ENCODE measurements at places on chromosomes 1 and 21. TPM values are rescaled to one million over a fixed set of nuclear protein-coding genes. Genes with fewer than 3 reads are reported as not detected.

- DNase-seq: no peak
Measured at GRCh38 chr21:32393677-32394001, 827 bp upstream of the URB1 start.

Gene CFAP74
- 25.5 TPM for total RNA-seq

GRCh38 chr1:170274131-170274501 lies 128.4 kb downstream of the NTMT2 start:
- no peak for DNase-seq

- peak; percentile 61 for DNase-seq
Measured at GRCh38 chr1:212700892-212701819, 1.5 kb upstream of the BATF3 start.

- DNase-seq: no peak
Measured at GRCh38 chr1:40029608-40030007, 10.9 kb upstream of the CAP1 start.

- no peak for DNase-seq
Measured at GRCh38 chr1:181097242-181097641, 8.7 kb downstream of the IER5 start.

Gene GBP5
- 8.6 TPM for total RNA-seq

Gene PYHIN1
- total RNA-seq: 1.2 TPM

Gene TMEM240
- total RNA-seq: 3.6 TPM

GRCh38 chr1:151611288-151611790 lies 511 bp upstream of the SNX27 start:
- DNase-seq: peak; percentile 30

Gene C2CD2
- 17.4 TPM for total RNA-seq

GRCh38 chr1:36771660-36772284 lies 262.5 kb downstream of the GRIK3 start:
- DNase-seq: no peak

DNA sequence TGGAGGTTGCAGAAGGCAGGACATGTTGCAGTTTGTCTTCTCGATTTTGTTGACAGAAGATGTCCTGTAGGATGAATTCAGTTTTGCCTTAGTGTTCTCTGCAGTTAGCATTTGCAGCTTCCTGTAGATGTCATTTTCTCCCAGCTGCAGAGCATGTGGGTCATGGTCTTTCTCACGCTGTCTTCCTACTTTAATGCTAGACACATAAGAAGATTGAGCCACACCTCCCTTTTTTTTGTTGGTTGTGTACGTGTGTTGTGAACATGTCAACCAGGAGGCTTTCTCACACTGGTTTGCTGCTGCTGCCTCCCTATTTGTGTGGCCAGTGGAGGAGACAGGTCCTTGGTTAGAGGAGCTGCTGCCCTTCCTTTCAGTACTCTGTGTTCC lies 110.7 kb downstream of the VPS13D start:
- DNase-seq: no peak

Gene AVPR1B
- total RNA-seq: not detected

DNA sequence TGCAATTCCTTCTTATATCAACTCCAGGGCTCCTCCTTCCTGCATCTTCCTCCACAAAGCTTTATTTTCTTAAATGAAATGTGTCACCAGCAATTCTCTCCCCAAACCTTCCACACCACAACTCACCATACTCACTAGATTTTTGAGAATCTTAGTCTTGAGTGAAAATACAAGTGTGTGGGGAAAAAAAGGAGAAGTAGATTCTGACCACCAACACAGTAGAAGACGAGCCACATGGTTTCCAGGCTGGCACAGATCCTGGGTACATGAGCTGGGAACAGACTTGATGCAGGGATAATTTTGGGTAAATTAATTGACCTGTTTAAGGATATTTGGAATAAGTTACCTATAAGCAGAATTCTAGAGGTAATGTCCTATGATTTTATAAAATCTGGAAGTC lies 72.8 kb upstream of the KCNJ15 start:
- DNase-seq: no peak

- no peak for DNase-seq
Measured at GRCh38 chr1:171032822-171033702, 57.6 kb upstream of the FMO3 start.

- DNase-seq: no peak
Measured at GRCh38 chr1:19028546-19029129, 72.2 kb upstream of the IFFO2 start.

- no peak for DNase-seq
Measured at GRCh38 chr21:42042651-42043050, 28.5 kb upstream of the UMODL1 start.

Gene TACSTD2
- 0.93 TPM for total RNA-seq

- DNase-seq: no peak
Measured at GRCh38 chr1:9058465-9058864, 11.0 kb downstream of the SLC2A5 start.

Gene NR5A2
- total RNA-seq: 4.4 TPM

- no peak for DNase-seq
Measured at GRCh38 chr1:87212431-87213134, 116.1 kb upstream of the LMO4 start.

DNA sequence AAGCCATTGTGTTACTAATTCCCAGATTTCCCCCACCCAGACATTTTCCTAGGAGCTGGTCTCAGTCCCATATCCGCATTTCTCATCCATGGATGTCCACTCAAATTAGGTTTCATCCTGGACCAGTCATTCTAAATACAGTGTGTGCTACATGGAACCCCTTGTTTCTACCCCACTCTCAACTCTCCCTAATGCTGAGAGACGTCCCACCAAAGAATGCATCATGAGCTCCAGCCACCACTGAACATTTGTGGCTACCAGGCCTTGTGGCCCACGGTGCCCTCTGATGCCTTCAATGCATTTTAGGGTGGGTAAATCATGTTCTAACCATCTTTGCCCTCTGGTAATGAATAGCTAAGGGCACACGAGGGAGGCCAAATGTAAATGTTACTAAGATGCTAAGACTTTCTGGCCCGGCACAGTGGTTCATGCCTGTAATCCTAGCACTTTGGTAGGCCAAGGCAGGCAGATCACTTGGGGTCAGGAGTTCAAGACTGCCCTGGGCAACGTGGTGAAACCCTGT lies 13.3 kb upstream of the RAB42 start:
- DNase-seq: no peak

GRCh38 chr1:63429281-63429680 lies 61.9 kb downstream of the ALG6 start:
- no peak for DNase-seq

DNA sequence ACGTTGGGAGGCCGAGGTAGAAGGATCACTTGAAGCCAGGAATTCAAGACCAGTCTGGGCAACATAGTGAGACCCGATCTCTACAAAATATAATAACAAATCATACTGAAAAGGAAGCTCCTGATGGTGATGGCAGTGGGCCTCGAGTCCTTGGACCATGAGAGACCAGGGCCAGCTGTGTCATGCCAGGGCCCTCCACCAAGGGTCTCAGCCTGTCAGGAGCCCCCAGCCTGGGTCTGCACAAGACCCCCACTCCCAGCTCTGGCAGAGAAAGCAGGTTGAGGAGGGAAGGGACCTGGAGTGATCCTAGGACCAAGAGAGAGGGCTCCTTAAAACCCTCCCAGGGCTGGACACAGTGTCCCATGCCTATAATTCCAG lies 6.7 kb upstream of the CTRC start:
- DNase-seq: no peak

GRCh38 chr1:64043288-64043687 lies 160.1 kb upstream of the UBE2U start:
- DNase-seq: no peak
